ENCODE measurements at places on chromosomes 13 and 19.

- DNase-seq, result no peak
Measured at GRCh38 chr13:37163641-37164265, 58.3 kb upstream of the CSNK1A1L start.

GRCh38 chr13:30880856-30881155, 25.3 kb upstream of the MEDAG start:
- no peak for DNase-seq

GRCh38 chr13:113592571-113592970, 8.0 kb downstream of the TFDP1 start:
- no peak for DNase-seq

DNA sequence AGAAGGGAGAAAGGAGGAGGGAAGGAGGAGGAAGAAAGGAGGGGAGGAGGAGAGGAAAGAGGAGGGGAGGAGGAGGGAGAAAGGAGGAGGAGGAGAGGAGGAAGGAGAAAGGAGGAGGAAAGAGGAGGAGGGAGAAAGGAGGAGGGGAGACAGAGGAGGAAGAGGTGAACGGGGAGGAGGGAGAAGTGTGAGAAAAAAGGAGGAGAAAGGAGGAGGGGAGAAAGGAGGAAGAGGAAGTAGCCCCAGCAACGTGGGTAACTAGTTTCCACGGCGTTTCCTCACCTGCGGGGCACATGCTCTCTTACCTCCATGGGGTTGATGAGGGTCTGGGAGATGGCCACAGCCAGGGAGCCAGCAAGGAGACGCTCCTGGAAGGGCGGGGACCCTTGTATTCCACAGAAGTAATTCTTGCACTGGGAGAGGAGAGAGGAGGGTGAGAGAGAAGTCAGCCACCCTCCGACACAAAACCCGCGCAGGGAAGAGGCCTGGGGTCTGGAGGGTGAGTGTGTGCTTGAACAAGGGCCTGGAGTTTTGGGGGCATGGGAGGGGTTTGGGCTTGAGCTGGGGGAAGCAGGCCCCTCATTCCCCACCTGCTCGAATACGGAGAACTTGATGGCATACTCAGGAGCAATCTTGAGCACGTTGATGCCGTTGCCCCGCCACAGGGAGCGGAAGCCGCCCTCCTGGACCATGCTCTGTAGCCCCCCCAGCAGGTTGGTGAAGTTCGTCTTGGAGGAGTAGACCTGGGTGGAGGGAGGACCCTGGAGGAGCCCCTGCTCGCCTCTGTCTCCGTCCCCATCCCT, 3.9 kb downstream of the SLC25A41 start:
- DNase-seq, result no peak

GRCh38 chr19:55071129-55071502, 4.6 kb upstream of the EPS8L1 start:
- no peak for DNase-seq

- peak; percentile 60 for DNase-seq
Measured at GRCh38 chr13:50082426-50083281, 67.4 kb downstream of the KCNRG start.

GRCh38 chr19:15149737-15150136, 42.5 kb downstream of the SYDE1 start:
- DNase-seq, result no peak

DNA sequence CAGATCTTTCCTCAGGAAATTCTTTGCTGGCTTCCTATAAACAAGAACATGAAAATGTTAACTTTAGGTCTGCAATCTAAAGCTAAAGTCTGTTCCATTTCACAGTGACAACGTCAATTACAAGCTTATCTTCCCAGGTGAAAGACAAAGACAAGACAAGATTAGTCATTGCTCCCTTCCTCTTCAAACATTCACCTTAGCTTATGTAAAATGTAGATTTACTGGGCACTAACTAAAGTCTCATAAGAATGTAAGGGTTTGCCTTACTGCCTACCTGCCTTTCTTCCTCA, 17.2 kb downstream of the TNFSF14 start:
- DNase-seq, result no peak

GRCh38 chr13:49810567-49811526, 18.4 kb upstream of the KPNA3 start:
- DNase-seq, result no peak

DNA sequence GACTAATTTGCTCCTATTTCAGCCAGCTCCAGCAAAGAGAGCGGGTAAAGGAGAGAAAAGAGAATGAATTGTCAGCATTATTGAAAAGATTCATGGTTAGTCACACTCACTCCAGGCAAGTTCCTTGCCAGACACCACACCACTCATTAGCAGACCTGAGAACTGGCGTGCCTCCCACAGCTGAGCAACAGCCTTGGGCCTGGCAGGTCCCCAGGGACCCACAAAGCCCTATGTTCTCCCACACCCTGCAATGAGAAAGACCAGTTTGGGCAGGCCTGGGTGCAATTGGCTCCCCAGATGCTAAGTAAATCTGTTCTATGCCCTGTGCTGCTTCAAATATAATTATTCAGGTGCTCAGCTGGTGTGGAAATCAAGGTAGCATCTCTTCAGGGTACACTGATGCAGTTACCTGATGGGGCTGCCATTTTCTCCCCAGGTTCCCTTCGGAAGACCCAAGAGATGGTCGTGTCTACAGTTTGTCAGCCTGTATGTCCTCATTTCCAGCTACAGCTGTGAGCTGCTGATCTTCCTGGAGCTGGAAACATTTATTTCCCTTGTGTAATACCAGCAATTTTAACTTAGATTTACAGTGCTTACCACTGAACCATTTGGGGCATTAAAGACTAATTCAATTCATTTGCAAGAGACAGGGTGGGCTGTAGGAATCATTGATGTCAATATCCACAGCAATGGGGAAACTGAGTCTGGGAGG, 405.0 kb downstream of the COG6 start:
- no peak for DNase-seq

DNA sequence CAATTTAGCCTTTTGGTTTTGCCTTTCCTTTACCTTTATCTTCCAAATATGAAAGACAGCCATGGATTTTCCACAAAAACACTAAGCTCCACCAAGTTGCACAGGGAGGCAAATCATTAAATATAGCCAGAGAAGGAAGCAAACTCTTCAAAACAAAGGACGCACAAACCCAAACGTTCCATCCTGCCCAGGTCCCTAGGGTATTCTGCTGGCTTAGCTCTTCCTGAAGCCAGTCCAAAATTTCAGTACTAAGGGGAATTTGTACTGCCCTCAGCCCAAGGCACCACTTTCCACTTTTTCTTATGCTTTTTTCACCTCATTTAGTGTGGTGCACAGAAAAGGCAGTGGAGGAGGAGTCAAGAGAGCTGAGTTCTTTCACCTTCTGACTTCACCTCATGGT, 169.9 kb downstream of the FLT1 start:
- DNase-seq, result no peak

GRCh38 chr13:113403255-113404104, 39.5 kb upstream of the GRTP1 start:
- DNase-seq, result no peak

DNA sequence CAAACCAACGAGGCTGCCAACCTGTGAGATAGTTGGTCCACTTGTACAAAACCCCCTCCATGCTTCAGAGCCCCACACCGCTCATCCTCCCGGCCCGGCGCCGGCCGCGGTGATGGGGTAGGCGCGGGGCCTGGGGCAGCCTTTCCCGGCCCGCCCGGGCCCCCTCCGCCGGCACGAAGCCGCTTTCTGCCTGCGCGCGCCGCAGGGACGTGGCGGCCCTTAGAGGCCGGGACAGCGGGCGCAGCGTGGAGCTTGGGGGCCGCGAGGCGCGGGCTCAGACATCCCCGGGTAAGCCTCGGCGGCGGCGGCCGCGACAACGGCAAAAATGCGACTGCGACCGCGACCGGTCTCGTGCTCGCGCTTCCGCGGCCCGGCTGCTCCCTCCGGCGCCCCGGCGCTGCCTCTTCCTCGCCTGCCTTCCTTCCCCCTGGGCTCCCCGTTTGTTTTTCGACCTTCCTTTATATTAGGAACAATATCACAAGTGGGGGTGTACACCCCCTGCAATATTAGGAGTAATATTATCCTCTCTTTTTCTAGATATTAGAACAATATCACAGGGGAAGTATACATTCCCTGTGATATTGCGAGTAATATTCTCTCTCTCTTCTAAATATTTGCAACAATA, 53.9 kb upstream of the CEACAM21 start:
- DNase-seq, result peak; percentile 60

- no peak for DNase-seq
Measured at GRCh38 chr13:55577082-55577846, 1563.5 kb upstream of the PRR20A start.

DNA sequence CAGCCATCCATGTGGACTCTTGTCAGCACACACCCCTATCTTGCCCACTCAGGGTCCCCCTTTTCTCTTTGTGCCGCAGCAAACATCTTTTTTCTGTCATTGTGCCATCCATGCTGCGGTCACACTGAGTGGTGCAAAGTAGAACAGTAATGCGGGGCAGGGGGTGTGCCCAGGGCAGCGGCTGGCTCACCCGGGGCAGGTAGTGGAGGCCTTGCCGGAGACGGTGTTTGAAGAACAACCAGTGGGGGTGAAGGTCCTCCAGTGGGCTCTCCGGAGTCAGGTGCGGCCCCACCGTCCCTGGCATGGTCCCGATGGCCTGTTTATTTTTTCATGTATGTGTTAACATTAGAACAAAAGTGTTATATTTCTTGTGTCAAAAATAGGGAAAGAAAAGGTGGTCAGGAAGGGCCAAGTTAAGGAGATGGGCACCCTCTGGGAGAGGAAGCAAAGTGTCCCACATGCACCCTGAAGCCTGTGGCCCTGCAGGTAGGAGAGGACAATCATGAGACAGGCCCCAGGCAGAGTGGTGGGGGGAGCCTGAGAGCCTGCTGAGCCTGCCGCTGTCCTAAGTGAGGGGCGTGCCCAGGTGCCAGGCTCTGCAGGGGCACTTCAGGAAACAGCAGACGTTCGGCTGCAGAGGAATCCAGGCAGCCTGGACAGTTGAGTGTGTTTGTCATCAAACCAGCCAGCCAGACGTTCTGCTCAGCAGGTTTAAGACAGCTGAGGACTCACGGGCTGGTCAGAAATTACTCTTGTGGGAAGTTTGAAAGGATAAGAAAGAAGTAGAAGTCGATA, 12.3 kb downstream of the TSSK6 start:
- DNase-seq, result no peak

DNA sequence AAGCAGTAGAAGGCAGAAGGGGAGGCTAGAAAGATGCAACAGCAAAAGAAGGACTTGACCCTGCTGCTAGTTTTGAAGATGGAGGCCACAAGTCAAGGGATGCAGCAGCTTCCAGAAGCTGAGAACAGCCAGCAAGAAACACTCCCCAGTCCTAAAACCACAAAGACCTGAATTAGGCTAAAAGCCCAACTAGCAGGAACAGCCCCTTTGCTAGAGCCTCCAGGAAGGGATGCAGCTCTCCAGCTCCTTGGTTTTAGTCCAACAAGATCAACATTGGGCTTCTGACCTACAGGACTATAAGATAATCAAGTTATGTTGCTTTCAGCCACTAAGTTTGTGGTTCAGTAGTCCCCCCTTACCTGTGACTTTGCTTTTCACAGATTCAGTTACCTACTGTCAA, 10.5 kb upstream of the LATS2 start:
- DNase-seq, result no peak

- no peak for DNase-seq
Measured at GRCh38 chr19:28397800-28398199, 815.2 kb downstream of the UQCRFS1 start.

GRCh38 chr13:60012488-60012887, 151.2 kb downstream of the DIAPH3 start:
- no peak for DNase-seq

All from CD4-positive, alpha-beta T cell (primary cell).